ENCODE measurements at places on chromosomes 3 and 15.

GRCh38 chr3:194632809-194633348 is 340 bp downstream of the TMEM44 start:
- no peak for DNase-seq

- no peak for DNase-seq
Observed at GRCh38 chr15:57824186-57824585, 117.7 kb downstream of the POLR2M start.

DNA sequence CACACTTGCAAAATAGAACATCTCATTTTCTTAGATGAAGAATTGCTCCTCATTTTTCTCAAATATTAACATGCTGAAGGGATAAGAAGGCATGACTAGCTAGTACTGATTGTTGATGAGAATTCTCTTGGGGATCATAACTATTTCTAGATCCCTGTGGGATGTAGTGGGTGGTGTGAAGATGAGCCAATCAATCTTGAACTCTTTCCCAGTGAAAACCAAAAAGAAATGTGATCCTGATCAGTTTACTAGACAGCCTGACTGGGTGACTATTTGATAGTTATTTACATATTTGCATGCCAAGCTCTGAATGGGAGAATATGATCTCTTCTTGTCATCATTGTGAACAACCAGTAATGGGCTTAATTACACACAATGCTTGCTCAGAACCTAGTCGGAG is 63.7 kb downstream of the ZIC1 start:
- DNase-seq, result no peak

DNA sequence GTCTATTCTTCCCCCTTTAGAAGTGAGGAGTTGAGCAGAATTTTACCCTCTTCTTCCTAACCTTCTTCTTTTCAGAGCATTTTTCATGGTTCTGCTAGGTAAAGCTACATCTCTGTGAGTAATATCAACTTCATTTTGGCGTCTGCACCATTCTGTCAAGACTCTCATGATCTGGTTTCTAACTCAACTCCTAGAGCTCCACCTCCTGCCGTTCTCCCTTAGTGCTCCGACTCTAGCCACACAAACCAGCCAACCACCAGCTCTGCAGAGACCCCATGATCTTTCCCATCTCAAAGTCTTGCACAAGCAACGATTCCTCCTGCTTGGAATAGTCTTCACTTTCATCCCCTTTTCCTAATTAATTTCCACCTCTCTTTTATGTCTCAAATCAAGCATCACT is 193.9 kb upstream of the TMC3 start:
- no peak for DNase-seq

DNA sequence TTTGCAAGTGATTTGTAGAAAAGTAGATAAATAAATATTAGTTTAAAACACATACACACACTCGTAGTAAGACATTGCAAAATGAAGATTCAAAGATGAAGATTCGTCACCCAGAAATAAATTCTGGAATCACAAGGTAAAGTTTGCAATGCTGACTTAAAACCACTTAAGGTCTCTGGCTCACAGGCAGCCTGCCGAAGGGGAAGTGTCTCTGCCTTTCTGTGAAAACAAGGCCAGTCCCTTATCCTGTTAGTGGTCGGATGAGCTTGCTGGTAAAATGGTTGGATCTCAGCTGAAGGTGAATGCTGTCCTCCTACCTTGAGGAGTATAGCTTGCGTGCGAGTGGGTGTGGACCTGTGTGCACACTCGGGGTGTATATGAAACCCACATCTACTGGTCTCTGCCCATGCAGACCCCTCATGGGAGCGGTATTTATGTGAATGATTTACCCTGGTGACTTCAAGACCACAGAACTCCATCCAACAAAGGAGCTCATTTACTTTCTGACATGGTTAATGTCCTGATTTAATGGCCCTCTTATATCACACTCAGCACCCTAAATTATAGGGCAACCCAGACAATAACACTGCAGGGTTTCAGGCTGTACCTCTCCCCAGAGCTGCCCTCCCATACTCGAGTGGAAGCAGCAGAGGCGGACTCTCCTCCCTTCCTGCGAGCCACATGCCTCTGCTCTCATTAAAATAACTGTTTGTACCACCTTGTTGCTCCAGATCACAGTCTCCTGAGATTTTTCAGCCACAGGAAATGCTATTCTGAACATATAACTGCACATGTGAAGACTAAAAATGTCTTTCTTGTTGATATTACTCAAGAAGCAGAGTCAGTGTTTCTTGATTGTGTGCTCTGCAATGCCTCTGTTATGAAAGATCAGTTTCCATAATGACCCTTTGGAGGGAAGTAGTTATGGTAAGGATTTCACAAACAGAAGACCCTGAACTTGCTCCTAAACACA is 45.9 kb upstream of the ALDH1A3 start:
- DNase-seq, result no peak

- DNase-seq, result no peak
Observed at GRCh38 chr15:79455361-79455760, 23.2 kb downstream of the MINAR1 start.

DNA sequence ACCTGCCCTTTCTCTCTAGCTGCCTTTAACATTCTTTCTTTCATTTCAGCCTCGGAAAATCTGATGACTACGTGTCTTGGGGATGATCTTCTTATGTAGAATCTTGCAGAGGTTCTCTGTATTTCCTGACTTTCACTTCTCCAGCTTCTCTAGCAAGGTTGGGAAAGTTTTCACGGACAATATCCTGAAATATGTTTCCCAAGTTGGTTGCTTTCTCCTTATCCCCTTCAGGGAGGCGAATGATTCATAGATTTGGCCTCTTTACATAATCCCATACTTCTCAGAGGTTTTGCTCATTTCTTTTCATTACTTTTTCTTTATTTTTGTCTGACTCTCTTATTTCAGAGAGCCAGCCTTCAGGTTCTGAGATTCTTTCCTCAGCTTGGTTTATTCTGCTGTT is 62.1 kb upstream of the CCDC54 start:
- DNase-seq, result no peak

- no peak for DNase-seq
Observed at GRCh38 chr3:141561426-141562034, 74.7 kb downstream of the RASA2 start.

GRCh38 chr15:67521783-67522568 is 1.0 kb downstream of the C15orf61 start:
- DNase-seq, result no peak

- DNase-seq, result no peak
Observed at GRCh38 chr15:73608941-73609340, 24.2 kb downstream of the NPTN start.

GRCh38 chr15:57667171-57667849 is 39.2 kb upstream of the POLR2M start:
- no peak for DNase-seq

GRCh38 chr3:151740581-151740980 is 6.9 kb downstream of the AADACL2 start:
- DNase-seq, result no peak

DNA sequence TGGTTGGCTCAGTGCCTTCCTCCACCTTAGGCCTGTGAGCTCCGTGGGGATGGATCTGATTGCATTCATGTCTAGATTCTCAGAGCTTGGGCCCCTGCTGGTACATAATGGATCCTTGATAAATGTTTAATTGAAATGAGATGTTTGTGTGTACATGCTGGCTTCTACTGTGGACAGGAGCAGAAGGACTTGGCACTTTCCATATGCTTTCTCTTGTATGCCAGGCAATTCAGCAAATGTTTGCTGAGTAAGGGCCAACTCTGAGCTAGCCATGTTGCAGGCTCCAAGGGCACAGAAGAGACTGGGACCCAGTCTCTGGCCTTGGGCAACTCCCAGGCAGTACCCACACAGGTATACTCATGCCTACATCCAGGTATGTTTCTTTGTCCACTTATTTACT is 67.0 kb downstream of the RAB11A start:
- no peak for DNase-seq

GRCh38 chr3:177551431-177551836 is 354.2 kb upstream of the TBL1XR1 start:
- no peak for DNase-seq

- no peak for DNase-seq
Observed at GRCh38 chr15:88982304-88982945, 69.2 kb upstream of the MFGE8 start.

- DNase-seq, result no peak
Observed at GRCh38 chr3:42684632-42685362, 540 bp upstream of the KLHL40 start.

DNA sequence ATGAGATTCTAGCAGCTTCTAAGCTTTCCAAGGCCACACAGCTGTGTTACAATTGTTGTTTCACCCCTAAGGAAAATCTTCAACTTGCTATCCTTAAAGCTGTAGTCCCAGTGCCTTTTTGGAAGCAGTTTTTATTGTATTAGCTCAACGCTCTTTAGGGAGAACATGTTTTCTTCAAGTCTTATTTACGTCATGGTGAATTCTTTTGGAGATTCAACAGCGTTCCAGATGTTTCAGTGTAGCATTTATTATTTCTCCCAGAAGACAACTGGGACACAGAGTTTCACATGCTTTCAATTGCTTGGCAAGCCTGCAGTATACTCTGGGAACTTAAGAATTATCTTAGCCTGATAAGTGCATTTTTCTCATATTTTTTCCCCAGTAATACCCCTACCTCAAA is 888.3 kb downstream of the PLOD2 start:
- no peak for DNase-seq

- DNase-seq, result no peak
Observed at GRCh38 chr15:85934691-85935090, 140.0 kb upstream of the KLHL25 start.

DNA sequence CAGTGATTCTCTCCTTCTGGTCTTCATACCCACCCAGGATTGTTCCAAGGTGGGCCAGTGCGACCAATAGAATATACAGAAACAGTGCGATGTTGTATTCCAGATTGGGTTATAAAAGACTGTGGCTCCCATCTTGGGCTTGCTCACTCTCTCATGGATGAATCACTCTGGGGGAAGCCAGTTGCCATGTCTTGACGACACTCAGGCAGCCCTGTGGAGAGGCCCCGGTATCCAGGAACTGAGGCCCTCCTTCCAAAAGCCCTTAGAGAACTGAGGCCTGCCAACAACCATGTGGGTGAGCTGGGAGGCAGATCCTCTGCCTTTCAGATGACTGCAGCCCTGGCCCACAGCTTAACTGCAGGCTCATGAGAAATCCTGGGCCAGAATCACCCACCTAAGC is 57.2 kb downstream of the SH3GL3 start:
- DNase-seq, result no peak

GRCh38 chr15:37252530-37252929 is 152.2 kb upstream of the MEIS2 start:
- no peak for DNase-seq

DNA sequence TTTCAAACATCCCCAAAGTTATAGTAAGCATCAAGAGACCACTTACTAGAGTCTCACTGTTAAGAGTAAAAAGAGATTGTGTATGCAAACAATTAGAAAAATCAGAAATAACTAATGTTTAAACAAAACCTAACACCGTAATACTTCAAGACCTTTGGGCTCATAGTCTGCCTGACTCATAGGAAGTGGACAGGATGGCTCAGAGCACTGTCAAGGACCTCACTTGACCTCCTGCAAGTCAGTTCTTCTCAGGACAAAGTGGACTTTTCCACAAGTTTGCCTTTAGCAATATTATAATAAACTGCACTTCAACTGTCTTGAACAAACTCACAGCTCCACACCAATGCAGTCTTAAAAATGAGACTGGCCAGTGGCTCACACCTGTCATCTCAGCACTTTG is 34.8 kb downstream of the IL12A start:
- DNase-seq, result no peak

DNA sequence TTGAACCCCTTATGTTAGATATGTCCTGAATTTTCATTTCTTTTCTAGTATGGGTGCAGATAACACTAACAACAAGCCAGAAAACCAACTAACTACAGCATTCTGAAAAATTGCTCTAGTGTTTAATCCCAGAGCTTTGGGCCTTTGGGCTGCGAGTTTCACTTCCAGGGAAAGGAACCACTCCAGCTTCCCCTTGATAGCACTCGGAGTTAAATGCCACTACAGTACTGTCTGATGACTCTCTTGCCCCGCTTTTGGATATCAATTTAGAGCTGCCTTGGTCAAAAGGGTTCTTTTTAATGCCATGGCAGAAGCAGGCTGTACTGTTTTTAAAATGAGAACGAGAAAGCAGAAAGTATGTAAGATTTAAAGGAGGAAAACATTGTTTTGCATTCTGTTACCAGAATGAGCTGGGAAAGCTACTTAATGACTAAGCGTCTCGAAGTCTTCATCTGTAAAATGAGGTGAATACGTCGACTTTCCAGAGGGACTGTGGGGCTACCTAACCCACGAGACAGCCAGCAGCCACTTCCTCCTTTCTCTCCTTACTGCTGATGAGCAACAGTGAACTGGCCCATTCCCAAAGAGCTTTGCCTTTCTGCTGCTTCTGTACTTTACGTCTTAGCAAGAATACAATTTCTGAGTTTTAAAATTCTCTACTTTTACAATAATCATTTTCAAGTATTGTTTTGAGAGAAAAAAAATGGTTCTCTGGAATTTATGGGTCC is 299.3 kb upstream of the LYSMD4 start:
- DNase-seq, result no peak

DNA sequence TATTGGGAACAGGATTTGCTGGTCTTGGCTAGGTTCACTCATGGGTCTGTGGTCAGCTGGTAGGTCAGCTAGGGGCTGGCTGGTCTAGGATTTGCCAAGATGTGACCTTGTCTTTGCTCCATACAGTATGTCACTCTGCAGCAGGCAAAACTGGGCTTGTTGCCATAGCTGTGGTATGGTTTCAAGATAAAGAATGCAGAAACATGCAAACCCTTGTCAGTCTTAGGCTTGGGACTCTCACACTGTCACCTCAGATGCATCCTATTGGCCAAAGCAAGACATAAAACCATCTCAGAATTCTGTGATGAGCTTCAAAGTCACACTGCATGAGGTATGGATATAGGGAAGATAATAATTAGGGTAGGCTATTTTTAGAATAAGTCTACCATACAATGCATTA is 66.6 kb upstream of the TBC1D5 start:
- no peak for DNase-seq

- no peak for DNase-seq
Observed at GRCh38 chr3:111269777-111270176, 198.2 kb downstream of the NECTIN3 start.

GRCh38 chr3:106420628-106421027 is 551.8 kb upstream of the CBLB start:
- no peak for DNase-seq

GRCh38 chr3:112767177-112767576 is 79.5 kb downstream of the CD200R1L start:
- no peak for DNase-seq

GRCh38 chr15:98967916-98968315 is 39.7 kb downstream of the PGPEP1L start:
- DNase-seq, result no peak

DNA sequence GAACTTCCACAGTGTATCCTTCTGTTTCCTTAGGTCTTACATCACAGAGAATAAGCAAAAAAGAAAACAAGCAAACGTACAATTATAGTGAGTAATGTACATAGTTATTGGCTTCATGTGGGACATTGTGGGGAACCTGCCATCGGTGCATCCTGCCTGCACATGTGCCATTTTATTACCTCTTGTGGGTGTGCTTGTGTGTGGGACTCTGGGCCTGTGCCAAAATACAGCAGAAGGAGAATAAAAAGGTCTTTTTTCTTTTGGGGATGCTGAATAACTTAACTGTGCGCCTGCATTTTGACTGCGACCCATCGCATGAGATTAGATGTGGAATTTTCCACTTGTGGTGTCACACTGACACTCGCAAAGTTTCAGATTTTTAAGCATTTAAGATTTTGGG is 169.6 kb upstream of the DCBLD2 start:
- no peak for DNase-seq
